ENCODE measurements at places on chromosomes 12 and 14.

- no peaks in the 10 kb centered on the region for H3K27me3 ChIP-seq
- no peak for DNase-seq
- no peak overlapping the region for H3K27ac ChIP-seq
- H3K4me3 ChIP-seq: no peak overlapping the region
Measured at GRCh38 chr14:51014086-51014485, 69.8 kb upstream of the PYGL start.

DNA sequence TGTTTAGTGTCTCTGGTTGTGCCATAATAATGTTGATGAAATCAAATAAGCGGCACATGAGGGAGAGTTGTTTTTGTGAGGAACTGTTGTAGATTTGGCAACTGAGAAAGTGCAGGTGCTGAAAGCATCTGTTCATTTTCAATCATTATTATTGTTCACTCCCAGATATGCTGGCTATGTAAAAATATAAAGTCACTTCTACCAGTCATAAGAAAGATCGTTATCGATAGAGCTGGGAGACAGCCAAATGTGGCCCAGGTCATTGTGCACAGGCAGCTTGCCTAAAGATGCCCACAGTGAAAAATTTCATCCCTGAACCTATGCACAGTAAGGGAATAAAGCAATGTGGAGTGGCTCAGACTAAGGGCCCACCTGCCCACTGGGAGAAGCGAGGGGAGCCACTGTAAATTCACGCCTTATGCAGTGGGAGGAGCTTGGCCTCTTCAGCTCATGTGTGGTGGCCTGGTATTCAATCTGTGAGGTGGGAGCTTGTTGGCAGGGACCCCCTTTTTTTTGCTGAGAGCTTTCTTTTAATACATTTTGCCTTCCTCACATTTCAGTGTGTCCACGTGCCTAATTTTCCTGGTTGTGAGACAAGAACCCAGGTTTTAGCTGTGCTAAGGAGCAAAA, 1490.8 kb upstream of the TMEM132C start:
- no peaks in the 10 kb centered on the region for H3K36me3 ChIP-seq
- no peak overlapping the region for H3K27ac ChIP-seq
- H3K27me3 ChIP-seq: no peaks in the 10 kb centered on the region
- H3K4me3 ChIP-seq: no peak overlapping the region
- H3K4me1 ChIP-seq: no peaks in the 10 kb centered on the region
- no peak for DNase-seq

DNA sequence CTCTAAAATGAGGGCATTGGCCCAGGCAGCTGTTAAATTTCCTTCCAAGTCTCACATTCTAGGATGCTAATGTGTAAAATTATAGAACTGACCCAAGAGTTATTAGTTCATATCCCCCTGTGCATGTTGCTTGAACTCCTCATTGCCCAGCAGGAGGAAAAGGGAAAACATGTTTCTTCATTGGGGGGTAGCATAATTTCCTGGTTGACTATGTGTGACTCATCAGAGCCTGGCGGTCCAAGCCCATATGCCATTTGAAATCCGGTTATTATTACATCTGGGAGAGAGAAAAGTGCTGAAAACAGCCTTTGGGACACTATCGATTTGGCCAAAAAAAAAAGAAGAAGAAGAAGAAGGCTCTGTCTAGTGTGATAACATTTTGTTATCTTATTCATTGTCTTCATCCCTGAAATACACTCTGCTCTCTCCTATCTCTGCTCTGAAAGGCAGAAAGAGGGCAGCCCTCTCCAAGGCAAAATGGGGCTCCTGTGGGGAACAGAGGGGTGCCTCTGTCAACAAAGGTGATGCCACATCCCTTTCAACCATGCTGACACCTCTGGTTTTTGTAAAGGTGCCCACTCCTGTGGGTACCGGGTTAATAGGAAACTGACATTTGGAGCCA, 114.2 kb downstream of the DAD1 start:
- no peaks in the 10 kb centered on the region for H3K36me3 ChIP-seq
- no peak overlapping the region for H3K4me3 ChIP-seq
- H3K27ac ChIP-seq: no peak overlapping the region
- no peak for DNase-seq
- no peaks in the 10 kb centered on the region for H3K27me3 ChIP-seq
- peaks cover 41% of the 10 kb centered on the region for H3K4me1 ChIP-seq

- peaks cover 22% of the 10 kb centered on the region for H3K36me3 ChIP-seq
- H3K4me1 ChIP-seq: peaks cover 29% of the 10 kb centered on the region
- H3K27me3 ChIP-seq: no peaks in the 10 kb centered on the region
- H3K4me3 ChIP-seq: no peak overlapping the region
- peak overlapping the region; percentile 18 for H3K27ac ChIP-seq
Measured at GRCh38 chr14:73997944-73998447, 21.1 kb downstream of the ENTPD5 start.

DNA sequence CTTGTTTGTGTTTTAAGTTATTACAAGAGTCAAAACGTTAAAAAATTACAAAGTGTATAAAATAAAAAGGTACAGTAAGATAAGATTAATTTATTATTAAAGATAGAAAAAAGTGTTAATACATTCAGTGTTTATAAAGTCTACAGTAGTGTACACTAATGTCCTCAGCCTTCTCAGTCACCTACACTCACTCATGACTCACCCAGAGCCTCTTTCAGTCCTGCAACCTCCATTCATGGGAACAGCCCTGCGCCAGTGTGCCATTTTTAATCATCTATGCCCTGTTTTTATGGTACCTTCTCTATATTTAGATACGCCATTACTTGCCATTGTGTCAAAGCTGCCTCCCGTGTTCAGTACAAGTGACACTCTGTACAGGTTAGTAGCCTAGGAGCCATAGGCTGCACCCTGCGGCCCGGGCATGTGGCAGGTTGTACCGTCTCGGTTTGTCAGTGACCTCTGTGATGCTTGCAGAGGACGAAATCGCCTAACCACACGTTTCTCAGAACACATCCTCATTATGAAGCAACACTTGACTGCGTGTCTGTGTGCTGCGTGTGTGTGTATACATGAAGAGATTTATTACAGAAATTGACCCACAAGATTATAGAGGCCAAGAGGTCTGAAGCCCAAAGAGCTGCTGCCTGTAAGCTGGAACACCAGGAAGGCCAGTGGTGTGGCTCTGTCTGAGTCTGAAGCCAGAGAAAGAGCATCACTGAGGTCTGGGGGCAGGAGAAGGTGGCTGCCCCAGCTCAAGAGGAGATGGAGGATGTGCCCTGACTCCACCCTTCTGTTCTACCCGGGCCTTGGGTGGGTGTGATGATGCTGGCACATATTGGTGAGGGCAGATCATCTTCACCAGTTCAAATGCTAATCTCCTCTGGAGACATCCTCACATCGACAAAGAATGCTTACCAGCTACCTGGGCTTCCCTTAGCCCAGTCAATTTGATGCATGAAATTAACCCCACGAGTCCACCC, 116.6 kb upstream of the C14orf180 start:
- H3K27me3 ChIP-seq: peaks cover 25% of the 10 kb centered on the region
- DNase-seq: no peak
- no peak overlapping the region for H3K4me3 ChIP-seq

DNA sequence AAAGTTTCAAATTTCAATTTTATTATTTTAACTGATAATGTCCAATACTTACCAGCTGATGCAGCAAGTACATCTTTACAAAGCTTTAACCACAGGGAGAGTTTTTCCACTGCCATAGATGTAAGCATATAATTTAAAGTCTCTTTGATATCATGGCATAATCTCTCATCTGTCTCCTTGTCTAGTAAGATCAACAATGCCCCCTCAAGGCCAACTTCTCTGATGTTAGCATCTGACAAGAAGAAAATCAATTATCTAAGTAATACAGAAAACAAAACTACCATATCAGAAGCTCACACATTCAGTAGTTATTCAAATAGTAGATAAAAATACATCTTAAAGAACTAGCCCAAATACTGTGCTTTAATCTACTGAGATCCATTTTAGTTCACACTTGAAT, 94.2 kb downstream of the HEATR5A start:
- no peaks in the 10 kb centered on the region for H3K27me3 ChIP-seq
- DNase-seq: no peak
- H3K36me3 ChIP-seq: no peaks in the 10 kb centered on the region
- H3K4me1 ChIP-seq: no peaks in the 10 kb centered on the region

- H3K4me1 ChIP-seq: no peaks in the 10 kb centered on the region
- H3K27me3 ChIP-seq: no peaks in the 10 kb centered on the region
- no peak for DNase-seq
Measured at GRCh38 chr12:96766232-96766631, 140.8 kb upstream of the NEDD1 start.

GRCh38 chr12:19127270-19127669, 2.3 kb upstream of the PLEKHA5 start:
- no peak overlapping the region for H3K27ac ChIP-seq
- no peaks in the 10 kb centered on the region for H3K36me3 ChIP-seq
- H3K4me1 ChIP-seq: peaks cover 12% of the 10 kb centered on the region
- H3K4me3 ChIP-seq: no peak overlapping the region

DNA sequence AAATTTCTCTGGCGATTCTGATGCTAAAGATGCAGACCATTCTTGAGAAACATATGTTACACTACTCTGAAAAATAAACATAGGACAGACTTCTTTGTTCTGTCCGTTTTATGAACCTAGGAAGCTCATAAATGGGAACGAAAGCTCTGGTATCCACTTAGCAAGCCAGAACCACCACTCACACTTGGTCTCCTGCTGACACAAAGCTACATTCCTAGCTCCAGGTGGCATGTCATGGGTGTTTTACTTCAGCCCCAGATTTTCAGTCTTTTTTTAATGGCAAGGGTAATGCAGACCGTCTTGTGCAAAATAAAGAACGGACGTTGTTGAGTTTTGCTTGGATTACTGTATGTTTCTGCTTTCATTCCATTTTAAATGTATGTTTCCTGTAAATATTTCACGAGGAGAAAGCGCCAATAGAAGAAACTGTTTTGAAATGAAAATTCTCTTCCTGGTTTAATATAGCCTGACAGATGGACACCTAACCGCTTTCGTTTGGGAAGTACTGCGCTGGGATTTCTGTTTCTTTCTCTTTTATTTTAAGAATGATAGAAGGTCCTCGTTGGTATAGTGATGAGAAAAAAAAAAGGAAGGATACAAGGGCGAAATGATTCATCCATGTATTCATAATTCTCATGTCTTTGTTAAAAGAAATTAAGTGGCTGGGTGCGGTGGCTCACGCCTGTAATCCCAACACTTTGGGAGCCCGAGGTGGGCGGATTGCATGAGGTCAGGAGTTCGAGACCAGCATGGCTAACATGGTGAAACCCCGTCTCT, 871 bp upstream of the COQ5 start:
- peak overlapping the region; percentile 79 for H3K4me3 ChIP-seq
- H3K27me3 ChIP-seq: no peaks in the 10 kb centered on the region
- peak; percentile 36 for DNase-seq
- peaks cover 7% of the 10 kb centered on the region for H3K36me3 ChIP-seq
- peak overlapping the region; percentile 98 for H3K27ac ChIP-seq
- peaks cover 24% of the 10 kb centered on the region for H3K4me1 ChIP-seq

DNA sequence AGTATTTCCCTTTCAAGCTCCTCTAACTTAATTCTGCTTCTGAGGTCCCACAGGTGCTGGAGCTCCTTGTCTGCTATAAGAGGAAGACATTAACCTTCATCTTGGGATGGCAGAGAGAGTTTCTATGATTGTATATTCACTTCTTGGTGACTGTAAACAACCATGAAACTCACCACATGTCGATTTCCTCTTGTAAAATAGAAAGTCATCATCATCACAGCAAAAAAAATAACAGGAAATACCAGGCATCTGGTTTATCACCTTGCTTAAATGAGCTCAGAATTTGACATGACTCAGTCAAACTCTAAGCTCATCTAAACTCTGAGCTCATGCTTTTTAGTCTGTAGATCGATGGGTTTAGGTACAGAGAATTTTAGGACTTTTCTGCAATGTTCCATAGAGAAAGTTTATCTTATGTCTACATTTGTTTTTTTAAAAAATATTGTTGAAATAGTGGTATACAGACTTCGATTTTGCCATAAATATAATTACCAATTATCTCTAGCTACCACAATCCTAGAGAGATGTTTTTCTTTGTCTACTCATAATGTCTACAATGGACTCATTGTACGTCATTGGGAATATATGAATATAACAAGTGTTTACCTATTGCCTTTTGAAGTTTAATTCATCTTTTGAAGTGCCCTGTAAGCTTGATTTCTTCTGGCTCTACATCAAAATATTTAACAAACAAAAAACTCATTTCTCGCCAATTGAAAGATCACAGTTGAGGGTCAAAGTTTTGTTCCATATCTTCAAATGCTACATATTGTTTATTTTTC, 58.4 kb downstream of the IGF1 start:
- no peaks in the 10 kb centered on the region for H3K4me1 ChIP-seq
- no peak overlapping the region for H3K27ac ChIP-seq
- H3K27me3 ChIP-seq: no peaks in the 10 kb centered on the region
- no peak for DNase-seq

DNA sequence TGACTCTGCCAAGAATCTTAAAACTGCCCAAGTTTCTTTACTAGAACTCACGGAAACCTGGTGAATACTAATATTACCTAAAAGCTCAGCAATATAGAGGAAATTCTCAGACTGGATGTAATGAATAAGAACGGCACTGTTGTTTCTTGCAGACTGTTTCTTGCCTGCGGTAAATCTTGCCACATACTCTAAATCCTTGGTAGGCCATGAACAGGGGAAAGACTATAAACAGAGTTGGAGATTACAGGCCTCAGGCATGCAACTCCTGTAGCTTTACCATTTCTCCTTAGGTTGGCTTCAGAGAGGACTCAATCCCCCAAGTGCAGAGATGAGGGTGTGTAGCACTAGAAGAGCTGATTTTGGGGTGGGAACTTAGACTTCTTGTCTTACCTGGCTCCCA, 1.1 kb downstream of the ALDH6A1 start:
- H3K4me3 ChIP-seq: peak overlapping the region; percentile 85
- H3K36me3 ChIP-seq: no peaks in the 10 kb centered on the region
- H3K4me1 ChIP-seq: peaks cover 54% of the 10 kb centered on the region
- H3K27me3 ChIP-seq: no peaks in the 10 kb centered on the region

- H3K27ac ChIP-seq: no peak overlapping the region
- H3K36me3 ChIP-seq: no peaks in the 10 kb centered on the region
- peak; percentile 41 for DNase-seq
- no peak overlapping the region for H3K4me3 ChIP-seq
Measured at GRCh38 chr14:66137081-66137480, 349.1 kb upstream of the CCDC196 start.

GRCh38 chr14:105589161-105589925, 63.0 kb downstream of the TMEM121 start:
- H3K4me1 ChIP-seq: no peaks in the 10 kb centered on the region
- no peaks in the 10 kb centered on the region for H3K27me3 ChIP-seq
- no peaks in the 10 kb centered on the region for H3K36me3 ChIP-seq
- no peak for DNase-seq

GRCh38 chr12:91357381-91357780, 174.8 kb upstream of the DCN start:
- no peak for DNase-seq
- no peaks in the 10 kb centered on the region for H3K27me3 ChIP-seq
- H3K27ac ChIP-seq: no peak overlapping the region
